Stimulated activated CD8-positive, alpha-beta memory T cell treated with anti-CD3 and anti-CD28 coated beads, Interleukin-7, amount 100 ng/mL, for 1 hour (primary cell): ENCODE measurements at places on chromosomes 2 and 18.

GRCh38 chr2:144835634-144836350 lies 315.9 kb upstream of the ZEB2 start:
- DNase-seq, result no peak

- no peak for DNase-seq
These were observed 14.3 kb downstream of the KCNH7 start for GRCh38 chr2:162824304-162824703.

GRCh38 chr18:49970319-49970718 lies 157.0 kb upstream of the ACAA2 start:
- DNase-seq, result no peak

DNA sequence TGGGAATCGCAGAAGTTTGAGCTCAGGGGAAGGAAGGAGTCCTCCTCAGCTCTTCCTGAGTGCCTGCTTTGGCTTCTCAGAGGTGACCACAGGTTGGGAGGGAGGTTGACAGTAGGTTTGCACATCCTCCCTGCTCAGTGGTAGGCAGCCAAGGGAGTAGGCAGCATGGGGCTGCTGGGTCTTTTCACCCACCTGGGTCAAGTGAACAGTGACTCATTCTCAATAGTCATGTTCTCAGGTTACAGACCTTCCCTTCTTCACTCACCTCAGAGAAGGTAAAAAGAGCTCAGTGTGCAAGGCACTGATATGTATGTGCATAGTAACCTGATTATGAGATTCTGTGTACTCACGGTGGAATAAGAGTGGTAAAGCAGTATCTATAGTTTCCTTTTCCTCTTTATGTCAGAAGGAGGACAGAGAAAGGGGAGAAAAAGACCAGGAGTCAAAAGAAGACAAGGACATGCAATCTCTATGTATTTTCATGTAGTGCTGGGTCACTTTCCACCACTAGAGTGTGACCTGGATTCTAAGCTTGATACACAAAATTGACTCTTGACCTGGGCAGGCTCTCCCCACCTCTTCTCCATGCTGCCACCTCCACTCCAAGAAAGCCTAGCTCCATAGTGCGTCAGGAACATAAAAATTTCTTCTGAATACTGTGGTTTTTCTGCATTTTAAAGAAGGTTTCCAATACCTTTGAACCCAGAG lies 36.5 kb upstream of the ASNSD1 start:
- no peak for DNase-seq

DNA sequence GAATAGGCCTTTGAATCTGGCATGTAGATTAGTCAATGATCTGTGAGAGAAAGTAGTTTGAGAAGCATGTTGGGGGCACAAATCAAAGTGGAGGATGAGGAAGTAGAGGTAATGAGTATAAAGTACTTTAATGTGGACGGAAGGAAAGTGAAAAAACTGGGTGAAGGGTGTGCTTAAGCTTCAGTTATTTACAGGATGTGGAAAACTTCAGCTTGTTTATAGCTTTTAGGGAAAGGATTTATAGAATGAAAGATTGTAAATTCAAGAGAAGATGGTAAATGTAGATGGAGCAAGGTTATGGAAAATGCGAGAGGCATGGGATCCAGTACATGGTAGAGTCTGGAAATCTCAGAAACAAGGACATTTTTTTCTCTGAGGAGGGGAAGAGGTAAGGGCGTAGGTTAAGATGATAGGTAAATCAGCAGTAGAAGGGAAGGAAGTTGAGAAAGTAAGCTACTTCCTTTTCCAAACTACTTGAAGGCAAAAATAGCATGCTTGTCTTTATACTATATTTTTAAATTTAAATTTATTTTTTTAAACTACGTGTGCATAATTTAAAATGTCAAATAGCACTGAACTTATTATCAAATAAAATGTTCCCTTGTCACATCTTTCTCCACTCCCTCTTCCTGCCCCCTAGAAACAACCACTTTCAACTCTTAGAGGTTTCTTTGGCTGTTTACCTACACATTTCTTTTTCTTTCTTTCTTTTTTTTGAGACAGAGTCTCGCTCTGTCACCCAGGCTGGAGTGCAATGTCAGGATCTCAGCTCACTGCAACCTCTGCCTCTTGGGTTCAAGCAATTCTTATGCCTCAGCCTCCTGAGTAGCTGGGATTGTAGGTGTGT lies 8.5 kb downstream of the FAM117B start:
- DNase-seq, result no peak

DNA sequence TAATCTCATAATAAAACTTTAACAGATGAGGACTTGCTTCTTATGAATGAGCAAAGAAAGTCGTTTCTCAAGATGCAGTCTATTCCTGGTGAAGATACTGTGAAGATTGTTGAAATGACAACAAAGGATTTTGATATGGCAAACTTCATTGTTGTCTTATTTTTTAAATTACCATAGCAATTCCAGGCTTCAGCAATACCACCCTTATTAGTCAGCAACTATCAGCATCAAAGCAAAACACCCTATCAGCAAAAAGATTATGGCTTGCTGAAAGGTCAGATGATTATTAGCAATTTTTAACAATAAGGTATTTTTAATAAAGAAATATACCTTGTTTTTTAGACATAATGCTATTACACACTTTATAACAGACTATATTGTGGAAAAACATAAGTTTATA lies 88.3 kb downstream of the COL5A2 start:
- no peak for DNase-seq

DNA sequence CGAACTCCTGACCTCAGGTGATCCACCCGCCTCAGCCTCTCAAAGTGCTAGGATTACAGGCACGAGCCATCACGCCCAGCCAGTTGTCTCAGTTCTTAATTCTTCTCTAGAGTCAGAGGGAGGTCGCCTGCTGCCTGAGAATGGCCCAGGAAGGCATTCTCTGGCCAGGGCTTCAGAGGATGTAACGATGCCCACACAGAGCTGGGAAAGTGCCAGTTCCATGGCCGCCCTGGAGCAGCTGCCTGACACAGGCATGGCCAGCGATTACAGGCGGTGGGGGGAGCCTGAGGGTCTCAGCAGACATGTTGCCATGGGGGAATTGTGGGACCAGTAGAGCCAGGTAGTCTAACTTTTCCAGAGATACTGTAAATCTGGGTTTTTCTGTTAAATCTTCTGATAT lies 25.6 kb upstream of the DNMT3A start:
- DNase-seq, result no peak

GRCh38 chr18:2824865-2825264 lies 21.9 kb upstream of the EMILIN2 start:
- no peak for DNase-seq

DNA sequence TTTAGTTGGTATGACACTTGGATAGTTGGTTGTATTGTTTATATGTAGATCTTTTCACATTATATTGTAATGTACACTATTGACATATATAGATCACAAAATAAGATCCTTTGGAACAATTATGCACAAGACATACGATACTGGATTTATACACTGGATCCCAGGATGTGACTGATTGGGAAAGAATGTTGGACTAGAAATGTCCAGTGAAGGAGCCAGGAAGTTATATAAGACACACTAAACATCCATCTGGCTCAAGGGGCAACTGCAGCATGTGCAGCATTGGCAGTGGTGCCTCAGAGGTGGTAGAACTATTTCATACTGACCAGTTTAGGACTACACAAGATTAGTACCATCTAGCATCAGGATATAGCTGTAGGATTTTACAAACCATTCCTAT lies 104.9 kb downstream of the TRABD2A start:
- no peak for DNase-seq

DNA sequence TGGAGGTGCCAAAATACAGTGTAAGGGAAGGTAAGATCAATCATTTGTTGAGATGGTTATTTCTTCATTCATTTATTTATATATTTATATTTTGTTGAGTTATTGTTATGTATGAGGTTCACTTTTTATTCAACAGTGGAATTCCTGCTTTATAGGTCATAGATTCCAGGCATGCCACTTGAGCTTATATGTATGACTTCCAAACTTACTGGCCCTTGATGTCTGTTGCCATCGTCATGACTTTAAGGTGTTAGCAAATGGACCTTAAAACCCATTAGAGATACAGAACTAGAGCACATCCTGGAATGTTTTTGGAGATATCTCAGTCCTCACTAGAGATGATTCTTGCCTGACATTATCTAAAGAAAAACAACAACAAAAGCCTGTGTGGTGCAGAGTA lies 25.9 kb downstream of the CCDC85A start:
- DNase-seq, result no peak

DNA sequence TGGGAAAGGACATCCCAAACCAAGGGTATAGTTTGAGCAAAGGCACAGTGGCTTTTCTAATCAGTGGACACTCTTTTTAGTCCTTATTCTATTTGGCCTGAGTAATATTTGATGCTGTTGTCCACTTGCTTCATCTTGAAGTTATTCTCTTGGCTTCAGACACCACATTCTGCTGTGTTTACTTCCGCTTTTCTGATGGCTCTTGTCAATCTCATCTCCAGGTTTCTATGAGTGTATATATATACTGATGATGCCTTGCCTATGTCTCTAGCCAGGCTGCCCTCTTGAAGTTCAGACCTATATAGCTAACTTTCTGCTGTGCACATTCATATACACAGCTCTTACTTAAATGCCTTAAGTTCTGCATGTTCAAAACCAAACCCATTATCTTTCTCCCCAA lies 83.1 kb downstream of the EFEMP1 start:
- no peak for DNase-seq

DNA sequence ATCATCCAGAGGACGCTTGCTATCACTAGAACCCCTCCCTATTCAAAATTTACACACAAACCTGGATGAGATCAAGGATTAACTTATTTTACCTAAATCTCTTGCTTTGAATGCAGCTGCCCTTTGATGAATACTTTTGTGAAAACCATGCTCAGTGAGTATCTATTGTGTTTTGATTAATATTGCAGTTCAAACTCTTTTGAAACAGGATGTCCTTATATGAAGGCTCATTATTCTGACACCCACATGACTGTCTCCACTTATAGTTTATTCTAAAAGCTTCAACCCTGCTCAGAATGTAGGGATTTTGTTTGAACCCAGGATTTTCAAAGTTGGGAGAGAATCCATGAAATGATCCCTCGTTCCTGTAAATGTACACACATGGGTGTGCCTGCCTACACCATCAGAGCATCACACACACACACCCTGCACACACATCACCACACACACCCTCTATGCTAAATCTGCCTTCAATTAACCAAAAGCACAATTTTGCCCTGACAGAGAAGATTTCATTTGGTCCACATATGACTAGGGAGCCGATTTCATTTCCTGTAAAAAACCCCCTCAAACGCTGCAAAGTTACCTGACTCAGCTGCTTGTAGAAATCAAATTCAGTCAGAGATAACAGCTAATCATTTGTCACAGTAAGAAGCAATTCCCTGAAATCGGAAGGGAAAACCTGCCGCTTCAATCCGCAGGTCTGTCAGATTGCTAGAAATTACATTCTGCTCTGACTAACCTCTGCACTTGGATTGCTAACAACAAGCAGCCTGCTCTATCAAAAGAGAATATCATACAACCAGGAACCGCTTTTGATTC lies 65.2 kb downstream of the ZEB2 start:
- no peak for DNase-seq

DNA sequence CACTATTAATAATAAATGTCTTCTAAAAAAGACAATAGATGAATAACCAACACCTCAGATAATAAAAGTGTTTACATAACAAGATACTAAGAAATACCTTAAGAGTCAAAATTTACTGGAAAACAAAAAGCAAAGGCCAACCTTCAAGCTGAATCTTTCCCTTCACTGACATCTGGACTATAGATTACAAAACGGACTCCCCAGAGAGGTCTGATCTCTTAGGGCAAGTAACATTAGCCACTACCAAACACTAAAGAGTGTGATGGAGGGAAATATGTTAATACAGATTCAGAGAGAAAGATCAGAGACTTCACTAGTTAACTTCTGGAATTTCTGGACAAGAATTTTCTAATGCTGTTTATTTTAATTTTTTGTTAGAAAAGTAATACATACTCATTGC lies 13.9 kb downstream of the CLASP1 start:
- no peak for DNase-seq
